Activated CD4-positive, alpha-beta T cell treated with anti-CD3 and anti-CD28 coated beads, Interleukin-2, amount 50 U/mL, for 16 hours (primary cell): ENCODE measurements at places on chromosomes 7 and 10.

DNA sequence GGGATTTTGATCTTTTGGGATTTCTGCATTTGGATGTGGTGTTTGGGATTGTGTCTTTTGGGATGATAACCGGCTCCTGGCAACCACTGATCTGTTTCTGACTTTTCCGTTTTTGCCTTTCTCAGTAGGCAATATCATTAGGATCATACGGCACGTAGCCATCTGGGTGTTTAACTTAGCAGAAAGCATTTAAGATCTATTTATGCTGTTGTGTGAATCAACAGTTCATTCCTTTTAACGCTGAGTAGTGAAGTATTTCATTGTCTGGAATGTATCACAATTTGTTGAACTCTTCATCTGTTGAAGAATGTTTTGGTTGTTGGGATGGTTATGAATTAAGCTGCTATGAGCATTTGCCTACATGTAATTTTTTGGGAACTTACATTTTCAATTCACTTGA lies 459.6 kb downstream of the SDK1 start:
- no peak for DNase-seq

- no peak for DNase-seq
These were observed 152.6 kb downstream of the RAPGEF5 start for GRCh38 chr7:22204312-22204711.

DNA sequence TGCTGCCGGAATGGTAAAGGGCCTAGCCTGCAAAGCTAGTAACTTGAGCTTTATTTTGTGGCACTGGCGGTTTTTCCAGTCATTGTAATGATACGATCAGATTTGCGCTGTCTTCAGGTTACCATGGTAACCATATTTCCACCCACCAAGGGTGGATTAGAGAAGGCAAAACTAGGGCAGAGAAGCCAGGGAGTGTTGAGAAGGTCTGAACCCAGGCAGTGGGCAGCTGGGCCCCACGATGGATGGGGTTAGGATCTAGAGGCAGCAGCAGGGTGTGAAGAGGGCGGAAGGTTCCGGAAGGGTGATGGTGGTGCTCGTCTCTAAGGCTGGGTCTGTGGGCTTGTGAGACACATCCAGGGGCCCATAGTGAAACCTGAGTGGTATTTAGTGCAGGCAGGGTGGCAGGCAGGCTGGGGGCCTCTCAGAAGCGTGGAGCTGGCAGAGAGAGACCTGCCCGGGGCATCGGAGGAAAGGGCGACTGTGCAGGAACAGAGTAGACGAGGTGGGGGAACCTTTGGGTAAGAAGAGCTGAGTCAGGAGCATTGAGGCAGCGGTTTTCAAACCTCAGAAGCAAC lies 87.9 kb upstream of the GTF2I start:
- peak; percentile 48 for DNase-seq

DNA sequence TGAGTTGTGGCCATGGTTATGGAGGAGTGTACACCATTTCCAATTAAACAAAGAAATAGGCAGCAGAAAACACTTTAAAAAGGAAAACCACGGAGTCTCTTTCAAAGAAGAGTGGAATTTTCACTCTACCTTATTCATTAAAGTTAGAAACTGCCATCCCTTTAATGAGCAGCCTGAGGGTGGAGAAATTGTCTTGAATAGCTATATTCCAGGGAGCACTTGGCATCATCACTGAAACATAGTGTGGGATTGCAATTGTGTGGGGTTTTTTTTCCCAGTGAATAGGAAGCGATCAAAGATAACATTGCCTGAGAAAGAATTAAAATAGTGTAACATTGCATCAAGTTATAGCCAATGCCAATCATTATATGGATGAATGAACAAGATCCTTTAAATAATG lies 191.6 kb downstream of the TEX36 start:
- DNase-seq, result no peak

DNA sequence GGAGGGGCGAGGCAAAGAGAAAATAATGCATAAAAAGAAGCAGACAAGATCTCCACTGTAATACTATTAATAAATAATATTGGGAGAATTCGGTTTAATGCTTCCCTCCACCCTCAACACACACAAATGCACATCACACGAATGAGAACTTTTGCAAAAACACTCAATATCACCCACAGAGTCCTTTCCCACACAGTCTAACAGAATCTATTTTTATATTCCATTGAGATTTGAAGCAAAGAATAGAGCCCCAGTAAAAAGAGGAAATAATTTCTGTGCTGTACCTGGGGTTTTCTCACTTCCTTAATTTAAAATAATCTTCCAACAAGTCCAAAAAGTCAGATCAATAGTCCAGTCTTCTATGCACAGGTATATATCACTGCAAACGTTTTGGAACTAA lies 17.0 kb downstream of the PIK3AP1 start:
- no peak for DNase-seq
